Pulmonary artery endothelial cell (primary cell): ENCODE measurements at places on chromosomes 3 and 15.

- peak; percentile 83 for DNase-seq
Measured at GRCh38 chr15:63244399-63244798, 33.0 kb upstream of the APH1B start.

- no peak for DNase-seq
Measured at GRCh38 chr3:16468002-16468335, 45.5 kb downstream of the RFTN1 start.

DNA sequence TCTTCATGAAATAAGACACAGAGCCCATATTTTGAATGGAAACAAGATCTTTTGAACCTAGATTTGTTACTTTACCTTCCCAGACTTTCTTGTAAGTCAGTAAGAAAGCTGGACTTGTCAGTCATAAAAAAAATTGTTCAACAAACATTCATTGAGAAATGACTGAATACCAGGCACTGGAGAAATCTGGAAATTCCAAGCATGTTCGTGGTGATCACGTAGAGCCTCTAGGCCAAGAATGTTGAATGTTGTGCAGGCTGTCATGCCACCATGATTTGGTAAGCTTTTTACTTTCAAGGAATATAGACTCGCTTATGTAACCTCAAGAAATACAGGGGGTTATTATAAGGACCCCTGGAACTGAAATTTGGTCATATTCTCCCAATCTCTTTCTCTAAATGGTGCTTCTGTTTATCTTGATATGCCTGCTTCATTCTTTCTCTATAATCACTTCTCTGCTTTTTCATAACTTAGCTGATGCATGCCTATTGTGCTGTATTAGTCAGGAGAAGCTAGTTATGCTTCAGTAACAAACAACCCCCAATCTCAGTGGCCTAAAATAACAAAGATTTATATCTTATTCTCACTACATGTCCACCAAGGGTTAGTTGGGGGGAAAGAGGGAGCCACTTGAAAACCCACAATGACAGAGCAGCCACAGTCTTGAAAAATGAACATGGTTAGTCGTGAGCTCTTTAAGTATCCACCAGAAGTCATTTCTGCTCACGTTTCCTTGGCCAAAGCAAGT lies 3.4 kb upstream of the TPM1 start:
- DNase-seq: no peak

GRCh38 chr15:38996111-38996631 lies 431.6 kb upstream of the RASGRP1 start:
- DNase-seq: peak; percentile 89

DNA sequence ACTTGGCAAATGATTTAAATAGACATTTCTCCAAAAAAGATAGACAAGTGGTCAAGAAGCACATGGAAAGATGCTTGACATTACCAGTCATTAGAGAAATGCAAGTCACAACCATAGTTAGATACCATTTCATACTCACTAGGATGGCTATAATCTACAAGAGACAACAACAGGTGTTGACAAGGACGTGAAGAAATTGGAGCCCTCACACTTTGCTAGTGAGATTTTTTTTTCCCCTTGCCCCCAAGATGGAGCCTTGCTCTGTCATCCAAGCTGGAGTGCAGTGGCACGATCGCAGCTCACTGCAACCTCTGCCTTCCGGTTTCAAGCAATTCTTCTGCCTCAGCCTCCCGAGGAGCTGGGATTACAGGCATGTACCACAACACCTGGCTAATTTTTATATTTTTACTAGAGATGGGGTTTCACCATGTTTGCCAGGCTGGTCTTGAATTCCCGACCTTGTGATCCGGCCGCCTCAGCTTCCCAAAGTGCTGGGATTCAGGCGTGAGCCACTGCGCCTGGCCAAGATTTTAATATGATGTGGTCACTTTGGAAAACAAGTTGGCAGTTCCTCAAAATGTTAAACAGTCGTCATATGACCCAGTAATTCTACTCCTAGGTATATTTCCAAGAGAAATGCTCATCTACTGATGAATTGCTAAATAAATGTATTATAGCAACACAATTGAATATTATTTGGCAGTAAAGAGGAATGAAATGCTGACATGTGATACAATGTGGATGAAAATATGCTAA lies 103.3 kb downstream of the ATG7 start:
- no peak for DNase-seq

DNA sequence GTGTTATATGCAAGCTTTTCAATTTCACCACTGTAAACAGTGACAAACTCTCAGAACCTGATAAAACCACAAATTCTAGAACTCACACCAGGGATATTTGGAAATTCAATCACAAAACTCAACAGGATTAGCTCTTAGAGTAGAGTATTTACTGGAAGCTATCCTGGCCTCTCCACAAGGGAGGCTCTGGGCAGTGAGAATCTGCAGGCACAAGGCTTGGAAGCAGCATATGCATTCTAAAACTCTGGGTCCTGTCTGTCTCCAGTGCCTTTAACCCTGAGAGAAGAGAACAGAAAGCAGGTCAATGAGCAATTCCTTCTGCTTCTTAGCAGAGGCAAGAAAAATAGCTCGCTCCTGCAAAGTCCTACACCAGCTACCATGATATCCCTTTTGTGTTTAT lies 23.4 kb downstream of the PLSCR4 start:
- DNase-seq: no peak

GRCh38 chr3:43909149-43909548 lies 218.4 kb downstream of the ABHD5 start:
- DNase-seq: no peak

- DNase-seq: no peak
Measured at GRCh38 chr15:74265046-74265639, 29.0 kb downstream of the CCDC33 start.

GRCh38 chr3:108190346-108190745 lies 31.9 kb downstream of the IFT57 start:
- peak; percentile 2 for DNase-seq

GRCh38 chr3:14959359-14959943 lies 12.1 kb downstream of the NR2C2 start:
- DNase-seq: no peak

- DNase-seq: no peak
Measured at GRCh38 chr3:180036671-180037455, at the start of gene PEX5L. Gene PEX5L (minus strand): TSS chr3:180036937. CDS start chr3:180036599, 338 bp downstream.

- no peak for DNase-seq
Measured at GRCh38 chr3:49869525-49870126, at the start of gene CAMKV. Gene CAMKV (minus strand): TSS chr3:49869906. CDS start chr3:49862388, 7,518 bp downstream.

- no peak for DNase-seq
Measured at GRCh38 chr3:179181993-179182551, 33.9 kb downstream of the PIK3CA start.

GRCh38 chr3:69671082-69671952 lies 67.9 kb upstream of the MITF start:
- DNase-seq: no peak

DNA sequence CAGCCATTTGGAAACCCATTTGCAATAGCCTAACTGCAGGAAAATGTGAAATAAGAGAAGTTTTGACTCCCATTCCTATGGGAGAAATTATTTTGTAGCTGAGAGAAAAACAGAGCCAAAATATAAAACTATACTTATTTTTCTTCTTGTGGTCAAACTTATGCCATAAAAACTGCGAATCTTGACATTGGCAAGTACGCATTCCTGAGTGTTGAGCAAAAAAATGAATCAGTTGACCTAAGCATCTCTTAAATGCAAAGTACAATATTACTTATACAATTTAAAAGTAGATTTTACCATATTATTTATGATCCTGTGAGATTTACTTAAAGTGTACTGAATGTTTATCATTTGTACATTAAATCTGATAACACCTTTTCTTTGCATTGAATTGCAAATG lies 50.1 kb upstream of the CMC1 start:
- no peak for DNase-seq

DNA sequence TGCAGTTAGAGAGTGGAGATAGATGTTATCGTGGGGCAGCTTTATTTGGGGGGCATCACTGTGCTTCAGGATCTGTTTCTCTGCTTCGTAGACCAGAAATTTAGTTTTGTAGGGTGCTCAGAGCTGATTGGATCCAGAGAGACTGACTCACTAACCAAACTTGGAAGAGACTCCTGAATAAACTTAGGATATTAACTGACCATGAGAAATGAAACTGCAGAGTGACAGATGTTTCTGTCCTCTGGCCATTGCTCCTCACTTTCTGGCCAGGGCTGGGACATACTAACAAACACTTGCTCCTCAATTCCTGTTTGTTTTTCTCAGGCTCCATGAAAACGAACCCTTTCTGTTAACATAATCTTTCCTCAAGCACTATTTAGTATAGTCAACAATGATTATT lies 4.3 kb downstream of the ZNF592 start:
- DNase-seq: no peak

GRCh38 chr3:30518181-30518864 lies 88.1 kb upstream of the TGFBR2 start:
- peak; percentile 100 for DNase-seq

- DNase-seq: no peak
Measured at GRCh38 chr3:37696661-37697060, 165.0 kb upstream of the CTDSPL start.

- no peak for DNase-seq
Measured at GRCh38 chr3:107627962-107628542, 105.3 kb downstream of the BBX start.

- no peak for DNase-seq
Measured at GRCh38 chr3:144864646-144865045, 893.0 kb downstream of the DIPK2A start.

DNA sequence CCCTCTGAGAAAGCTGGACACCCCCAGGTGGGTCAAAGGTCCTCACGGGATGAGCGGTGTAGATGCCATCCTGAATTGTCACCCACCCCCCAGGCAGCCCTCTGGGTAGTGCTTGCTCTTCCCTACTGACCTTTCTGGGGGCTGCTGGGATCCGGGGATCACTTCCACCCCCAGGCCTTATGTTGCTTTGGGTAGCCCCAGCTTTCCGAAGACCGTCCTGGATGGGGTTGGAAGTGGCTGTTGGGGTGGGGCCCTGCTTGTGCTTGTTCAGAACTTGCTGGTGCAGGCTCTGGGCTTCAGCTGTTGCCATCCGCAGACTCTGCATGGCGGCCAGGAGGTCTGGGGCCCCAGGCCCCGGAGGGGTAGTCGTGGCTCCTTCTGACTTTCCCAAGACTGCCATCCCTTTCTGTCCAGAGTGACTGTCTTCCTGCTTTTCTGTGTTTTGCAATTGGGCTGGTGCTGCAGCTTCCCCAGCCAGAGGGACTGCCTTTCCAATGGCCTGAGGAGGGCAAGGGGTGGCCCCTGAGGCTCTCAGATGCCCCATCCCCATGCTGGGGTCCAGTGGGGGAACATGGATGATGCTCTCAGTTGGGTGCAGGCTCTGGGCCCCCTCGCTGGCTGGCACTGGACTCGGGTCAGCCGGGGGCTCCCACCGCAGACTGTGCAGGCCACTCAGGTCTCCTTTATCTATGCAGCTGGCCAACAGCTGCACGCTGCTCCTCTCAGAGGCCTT lies 6.3 kb downstream of the XIRP1 start:
- no peak for DNase-seq

GRCh38 chr15:100821327-100821726 lies 58.3 kb upstream of the ALDH1A3 start:
- DNase-seq: no peak

GRCh38 chr3:23294770-23295387 lies 91.8 kb downstream of the UBE2E2 start:
- DNase-seq: no peak
